Natural killer cell treated with Interleukin-12 subunit alpha and Interleukin-12 subunit beta and Interleukin-15 and Interleukin-18, amount 100 ng/mL, for 72 hours (primary cell): ENCODE measurements at places on chromosomes 3 and 15. TPM values are rescaled to one million over a fixed set of nuclear protein-coding genes. Genes with fewer than 3 reads are reported as not detected.

- no peak for DNase-seq
- no peaks in the 10 kb centered on the region for H3K4me1 ChIP-seq
- H3K36me3 ChIP-seq: peaks cover 6% of the 10 kb centered on the region
These were observed 676.0 kb downstream of the EPHA3 start for GRCh38 chr3:89783341-89783927.

DNA sequence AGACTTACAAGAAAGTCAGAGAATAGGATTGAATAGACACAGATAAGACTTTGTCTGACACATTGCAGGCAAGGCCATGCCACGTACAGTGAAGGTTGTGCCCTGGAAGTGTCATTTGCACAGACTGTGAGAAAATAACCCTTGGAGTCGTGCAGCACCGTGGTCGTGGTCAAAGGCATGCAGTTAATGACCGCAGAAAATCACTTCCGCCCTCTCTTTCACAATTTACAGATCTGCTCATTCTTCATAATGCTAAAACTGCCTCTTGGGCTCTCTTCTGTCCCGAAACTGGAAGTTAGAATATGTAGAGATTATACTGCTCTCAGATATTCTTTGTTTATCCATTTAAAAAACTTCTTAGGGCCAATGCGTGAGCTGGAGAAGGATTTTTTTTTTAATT lies 73.2 kb upstream of the CTXND1 start:
- H3K4me1 ChIP-seq: no peaks in the 10 kb centered on the region
- H3K4me3 ChIP-seq: no peak overlapping the region
- no peaks in the 10 kb centered on the region for H3K36me3 ChIP-seq
- no peak overlapping the region for H3K27ac ChIP-seq
- peaks cover 31% of the 10 kb centered on the region for H3K27me3 ChIP-seq

GRCh38 chr3:52210550-52211046 lies 12.6 kb downstream of the ALAS1 start:
- peaks cover 21% of the 10 kb centered on the region for H3K4me1 ChIP-seq
- no peak overlapping the region for H3K4me3 ChIP-seq
- no peak for DNase-seq
- H3K27me3 ChIP-seq: no peaks in the 10 kb centered on the region
- peak overlapping the region; percentile 88 for H3K27ac ChIP-seq
- peaks cover 40% of the 10 kb centered on the region for H3K36me3 ChIP-seq

Gene HESX1
- not detected for total RNA-seq

Gene NR1I2
- total RNA-seq: not detected

GRCh38 chr3:134311265-134311664 lies 60.6 kb upstream of the RYK start:
- H3K27me3 ChIP-seq: peaks cover 35% of the 10 kb centered on the region
- H3K4me3 ChIP-seq: no peak overlapping the region

- H3K27ac ChIP-seq: peak overlapping the region; percentile 98
- DNase-seq: no peak
- H3K4me1 ChIP-seq: peaks cover 36% of the 10 kb centered on the region
- no peaks in the 10 kb centered on the region for H3K27me3 ChIP-seq
These were observed 1.2 kb downstream of the NR2C2 start for GRCh38 chr3:14948609-14949038.

Gene SLC27A2
- total RNA-seq: 72.6 TPM

DNA sequence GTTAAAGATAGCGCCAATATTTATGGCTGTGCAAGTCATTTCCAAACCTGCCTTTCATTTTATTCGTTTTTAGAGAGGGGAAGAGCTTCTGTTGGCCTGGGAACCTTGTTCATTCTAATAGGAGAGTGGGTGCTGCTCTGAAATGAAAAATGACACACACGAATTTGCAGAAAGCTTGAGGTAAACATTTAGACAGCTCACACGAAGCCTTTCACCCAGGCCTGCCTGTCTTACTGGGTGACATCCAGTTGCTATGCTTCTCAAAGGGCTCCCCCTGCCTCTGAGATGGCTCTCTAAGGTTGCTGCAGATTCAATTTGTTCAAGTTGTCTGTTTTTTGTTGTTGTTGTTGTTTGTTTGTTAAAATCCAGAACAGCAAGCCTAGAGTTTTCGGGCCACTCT lies 18.2 kb downstream of the PEX5L start:
- H3K4me1 ChIP-seq: no peaks in the 10 kb centered on the region
- DNase-seq: no peak
- H3K27ac ChIP-seq: no peak overlapping the region
- no peaks in the 10 kb centered on the region for H3K36me3 ChIP-seq
- no peak overlapping the region for H3K4me3 ChIP-seq

GRCh38 chr3:188085584-188086560 lies 68.1 kb upstream of the LPP start:
- DNase-seq: no peak
- H3K4me3 ChIP-seq: no peak overlapping the region
- no peaks in the 10 kb centered on the region for H3K27me3 ChIP-seq
- H3K36me3 ChIP-seq: no peaks in the 10 kb centered on the region
- peaks cover 6% of the 10 kb centered on the region for H3K4me1 ChIP-seq

Gene GPR149
- not detected for total RNA-seq

Gene CHRM5
- total RNA-seq: not detected

Gene GRM2
- 1.0 TPM for total RNA-seq

GRCh38 chr3:16995601-16996000 lies 110.8 kb downstream of the PLCL2 start:
- H3K4me3 ChIP-seq: peak overlapping the region; percentile 5
- H3K27me3 ChIP-seq: no peaks in the 10 kb centered on the region
- peak overlapping the region; percentile 23 for H3K27ac ChIP-seq
- H3K4me1 ChIP-seq: peaks cover 57% of the 10 kb centered on the region
